SK-N-SH treated with all-trans-retinoic acid at 6 μM for 48 hours (cell line): ENCODE measurements at places on chromosomes 7 and 10.
A peak's percentile ranks its signal among the peaks of the same experiment; 100 is the strongest.

DNA sequence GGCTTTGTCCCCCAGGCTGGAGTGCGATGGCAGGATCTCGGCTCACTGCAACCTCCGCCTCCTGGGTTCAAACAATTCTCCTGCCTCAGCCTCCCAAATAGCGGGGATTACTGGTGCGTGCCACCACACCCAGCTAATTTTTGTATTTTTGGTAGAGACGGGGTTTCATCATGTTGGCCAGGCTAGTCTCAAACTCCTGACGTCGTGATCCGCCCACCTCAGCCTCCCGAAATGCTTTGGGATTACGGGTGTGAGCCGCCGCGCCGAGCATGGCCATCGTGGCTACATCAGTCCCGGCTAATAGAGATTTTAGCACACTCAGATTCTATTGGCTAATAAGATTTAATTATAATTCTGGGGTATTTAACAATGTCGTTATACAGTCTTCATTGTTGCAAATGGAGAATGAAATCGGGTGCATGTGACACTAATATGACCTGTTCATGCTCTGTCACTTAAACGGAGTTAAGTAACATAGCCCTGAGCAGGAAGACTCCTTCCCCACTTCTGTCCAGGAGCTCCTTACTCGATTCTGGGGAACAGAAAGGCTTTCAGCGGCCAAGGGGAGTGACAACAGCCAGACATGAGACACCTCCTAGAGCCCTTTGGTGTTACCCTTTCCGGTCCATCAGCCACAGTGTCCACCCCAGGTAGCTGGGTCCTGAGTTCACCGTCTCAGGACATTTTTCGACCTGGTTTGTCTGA lies 40.9 kb upstream of the FAM20C start:
- ATAC-seq = no peak

GRCh38 chr7:140230516-140230860 lies 53.7 kb upstream of the KDM7A start:
- peak; percentile 3; the same call in 2 of the 3 replicates for ATAC-seq

GRCh38 chr7:2198760-2199159 lies 34.0 kb downstream of the MAD1L1 start:
- ATAC-seq = no peak

DNA sequence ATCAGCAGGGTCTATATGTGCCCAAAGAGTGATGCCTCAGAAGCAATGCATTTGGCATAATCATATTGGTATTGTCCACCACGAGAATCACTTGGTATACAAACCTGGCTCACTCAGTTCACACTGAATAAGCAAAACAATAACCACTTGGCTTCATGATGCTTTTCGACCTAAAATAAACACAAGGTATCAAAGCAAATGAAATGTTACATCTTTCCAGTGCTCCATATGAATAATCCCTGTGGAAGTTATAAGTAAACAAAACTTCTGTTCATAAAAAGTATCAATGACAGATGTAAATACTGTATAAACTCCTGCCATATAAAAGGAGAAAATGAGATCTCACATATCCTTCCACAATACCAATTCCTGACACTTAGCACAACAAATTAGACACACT lies 29.8 kb upstream of the EBLN1 start:
- ATAC-seq = no peak

- no peak for ATAC-seq
Observed at GRCh38 chr7:108385834-108386422, 70.3 kb downstream of the NRCAM start.

GRCh38 chr10:5314840-5315239 lies 49.9 kb upstream of the UCN3 start:
- no peak for ATAC-seq

DNA sequence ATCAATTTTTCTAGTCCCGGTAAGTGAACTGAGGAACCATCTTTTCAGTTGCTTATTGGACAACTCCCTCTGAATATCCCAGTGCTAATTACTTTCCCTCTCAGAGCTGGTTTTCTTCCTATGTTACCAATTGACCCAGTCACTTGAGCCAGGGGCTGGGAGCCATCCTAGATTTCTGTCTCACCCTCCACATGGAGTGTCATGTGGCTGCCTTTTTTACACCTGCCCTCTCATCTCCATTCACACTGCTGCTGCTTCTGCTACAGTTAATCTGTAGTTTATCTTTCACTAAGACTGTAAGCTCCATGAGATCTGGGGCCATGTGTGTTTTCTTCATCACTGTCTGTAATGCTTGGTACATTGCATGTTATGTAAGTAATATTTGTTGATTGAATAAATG lies 35.8 kb downstream of the VCL start:
- no peak for ATAC-seq

GRCh38 chr10:60611291-60611747 lies 167.0 kb upstream of the CDK1 start:
- peak; percentile 98 for ATAC-seq

- no peak for ATAC-seq
Observed at GRCh38 chr7:128323040-128323439, 20.7 kb downstream of the RBM28 start.
